GM12878 (cell line): ENCODE measurements at places on chromosomes 3 and 15. TPM values are rescaled to one million over a fixed set of nuclear protein-coding genes. Genes with fewer than 3 reads are reported as not detected.

DNA sequence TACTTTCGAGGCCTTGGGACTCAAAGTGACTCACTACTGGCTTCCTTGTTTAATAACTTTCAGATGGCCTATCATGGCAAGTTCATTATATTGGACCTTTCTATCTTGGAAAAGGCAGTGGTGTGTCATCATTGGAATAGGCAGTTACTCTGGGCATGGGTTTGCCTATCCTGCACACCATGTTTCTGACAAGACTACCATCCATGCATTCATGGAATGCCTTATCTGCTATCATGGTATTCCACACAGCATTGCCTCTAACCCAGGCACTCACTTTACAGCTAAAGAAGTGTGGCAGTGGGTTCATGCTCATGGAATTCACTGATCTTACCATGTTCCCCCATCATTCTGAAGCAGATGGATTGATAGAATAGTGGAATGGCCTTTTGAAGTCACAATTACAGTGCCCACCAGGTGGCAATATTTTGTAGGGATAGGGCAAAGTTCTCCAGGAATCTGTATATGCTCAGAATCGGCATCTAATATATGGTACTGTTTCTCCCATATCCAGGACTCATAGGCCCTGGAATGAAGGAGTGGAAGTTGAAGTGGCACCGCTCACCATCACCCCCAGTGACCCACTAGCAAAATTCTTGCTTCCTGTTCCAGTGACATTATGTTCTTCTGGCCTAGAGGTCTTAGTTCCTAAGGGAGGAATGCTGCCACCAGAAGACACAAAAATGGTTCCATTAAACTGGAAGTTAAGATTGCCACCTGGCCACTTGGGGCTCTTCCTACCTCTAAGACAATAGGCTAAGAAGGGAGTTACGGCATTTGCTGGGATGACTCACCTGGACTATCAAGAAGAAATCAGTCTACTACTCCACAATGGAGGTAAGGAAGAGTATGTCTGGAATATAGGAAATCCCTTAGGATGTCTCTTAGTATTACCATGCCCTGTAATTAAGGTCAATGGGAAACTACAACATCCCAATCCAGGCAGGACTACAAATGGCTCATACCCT, 1161.4 kb downstream of the SI start:
- no peak for DNase-seq

- DNase-seq: no peak
These were observed 41.6 kb downstream of the FBXL2 start for GRCh38 chr3:33318710-33319380.

DNA sequence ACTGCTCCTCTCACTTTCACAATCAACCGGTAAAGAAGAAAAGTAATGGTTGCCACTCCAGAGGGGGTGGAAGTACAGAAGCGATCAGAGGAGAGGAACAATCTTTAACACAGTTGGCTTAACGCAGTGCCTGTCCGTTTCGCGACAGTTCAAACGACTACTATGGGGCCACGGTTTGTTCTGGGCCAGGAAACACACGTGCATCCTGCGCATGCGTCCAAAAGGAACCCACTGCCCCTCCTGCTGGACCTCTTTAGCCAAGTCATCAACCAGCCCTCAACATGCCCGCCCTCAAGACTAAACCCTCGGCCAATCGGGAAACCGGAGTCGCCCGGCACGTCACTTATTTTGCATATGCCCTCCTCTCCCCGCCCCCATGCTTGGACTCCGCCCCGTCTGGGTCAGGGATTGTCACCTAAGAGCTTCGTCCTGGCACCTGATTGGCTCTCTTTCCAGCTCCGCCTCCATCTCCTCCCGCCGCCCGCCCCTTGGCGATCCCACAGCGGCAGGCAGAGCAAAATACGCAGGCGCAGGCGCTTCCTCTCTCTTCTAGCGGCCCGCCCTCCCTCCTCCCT, 345 bp upstream of the CDV3 start:
- DNase-seq: peak; percentile 99

GRCh38 chr3:2727610-2728318, 382.4 kb downstream of the IL5RA start:
- DNase-seq: no peak

- no peak for DNase-seq
These were observed 14.3 kb downstream of the EHD4 start for GRCh38 chr15:41958002-41958420.

DNA sequence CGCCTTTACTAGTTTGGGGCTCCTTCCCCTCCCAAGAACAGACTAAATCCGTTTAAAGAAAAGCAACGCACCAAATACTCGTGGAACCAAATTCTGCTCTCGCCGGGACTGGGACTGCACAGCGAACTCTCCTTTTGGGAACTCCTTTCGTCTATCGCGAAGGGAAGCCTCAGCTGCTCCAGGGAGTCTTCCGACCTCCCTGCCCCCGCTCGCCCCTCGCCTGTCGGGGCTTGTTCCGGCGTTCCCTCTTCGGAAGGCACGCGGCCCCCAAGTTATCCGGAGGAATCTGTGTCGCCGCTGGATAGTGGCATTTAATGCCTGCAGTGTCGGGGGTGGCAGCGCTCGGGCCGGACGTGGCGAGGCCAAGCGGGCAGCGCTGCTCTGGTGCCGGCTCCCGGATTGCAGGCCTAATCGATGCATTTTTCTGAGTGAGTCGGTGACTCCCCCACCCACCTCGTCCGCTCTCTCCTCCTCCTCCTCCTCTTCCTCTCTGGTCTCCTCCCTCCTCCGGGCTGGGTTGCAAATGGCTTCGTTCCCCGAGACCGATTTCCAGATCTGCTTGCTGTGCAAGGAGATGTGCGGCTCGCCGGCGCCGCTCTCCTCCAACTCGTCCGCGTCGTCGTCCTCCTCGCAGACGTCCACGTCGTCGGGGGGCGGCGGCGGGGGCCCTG, at the start of gene TRIM71:
TRIM71 (plus strand) TSS at position 440 of the 671 bp plus-strand sequence; CDS start at position 524, 84 bp downstream.
- DNase-seq: no peak

DNA sequence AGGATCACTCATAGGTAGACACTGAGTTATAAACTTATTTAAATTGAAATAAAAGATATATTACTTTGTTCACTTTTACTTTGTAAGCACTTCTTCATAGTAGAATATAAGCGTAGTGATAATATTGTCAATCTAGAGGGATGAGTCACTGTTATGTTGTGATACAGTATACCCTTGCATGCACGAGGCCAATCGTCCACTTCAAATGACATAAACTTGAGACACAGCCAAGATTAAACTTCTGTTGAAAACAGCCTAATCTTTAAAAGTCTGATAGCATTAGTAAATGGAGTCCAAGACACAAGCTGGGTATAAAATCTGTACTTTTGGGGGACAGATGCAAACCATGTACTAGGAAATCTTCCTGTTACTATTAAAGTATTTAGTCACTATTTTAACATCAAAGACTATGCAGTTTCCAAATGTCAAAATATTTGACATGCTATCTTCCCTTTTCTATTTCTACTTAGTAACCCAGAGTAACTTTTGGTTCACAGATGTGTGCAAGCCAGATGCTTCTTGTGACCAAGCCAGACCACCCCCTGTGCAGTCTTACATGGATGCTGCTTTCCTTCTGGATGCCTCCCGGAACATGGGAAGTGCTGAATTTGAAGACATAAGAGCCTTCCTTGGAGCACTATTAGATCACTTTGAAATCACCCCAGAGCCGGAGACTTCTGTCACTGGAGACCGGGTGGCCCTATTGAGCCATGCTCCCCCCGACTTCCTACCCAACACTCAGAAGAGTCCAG, 85.3 kb downstream of the PIK3R4 start:
- DNase-seq: no peak

DNA sequence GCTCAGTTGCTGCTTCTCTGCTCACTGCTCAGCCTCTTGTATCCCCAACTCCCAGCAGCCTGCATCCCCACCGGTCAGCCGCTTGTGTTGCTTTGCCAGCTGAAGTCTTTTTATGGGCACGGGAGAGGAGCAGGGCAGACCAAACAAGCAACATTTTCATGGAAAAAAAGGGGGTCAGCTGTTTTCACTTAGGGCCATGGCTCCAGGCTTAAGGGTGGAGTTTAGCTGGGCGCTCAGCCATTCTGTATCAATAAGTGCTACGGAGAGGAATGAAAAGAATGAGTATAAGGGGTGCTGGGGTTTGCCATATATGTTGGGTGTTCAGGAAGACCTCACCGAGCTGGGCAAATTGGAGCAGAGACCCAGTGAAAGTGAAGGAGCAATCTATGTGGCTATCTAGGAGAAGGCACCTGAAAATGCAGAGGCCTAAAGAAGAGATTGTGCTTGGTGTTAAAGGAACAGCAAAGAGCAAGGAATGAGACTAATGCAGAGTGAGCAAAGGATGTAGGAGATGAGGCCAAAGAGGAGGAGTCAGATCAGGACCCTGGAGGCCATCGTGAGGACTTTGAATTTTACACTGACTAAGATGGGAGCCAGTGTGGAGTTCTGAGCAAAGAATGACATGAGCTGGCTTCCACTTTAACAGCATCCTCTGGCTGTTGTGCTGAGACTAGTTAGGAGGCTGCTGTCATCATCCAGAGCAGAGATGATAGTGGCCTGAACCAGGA, 16.6 kb upstream of the IREB2 start:
- DNase-seq: no peak

DNA sequence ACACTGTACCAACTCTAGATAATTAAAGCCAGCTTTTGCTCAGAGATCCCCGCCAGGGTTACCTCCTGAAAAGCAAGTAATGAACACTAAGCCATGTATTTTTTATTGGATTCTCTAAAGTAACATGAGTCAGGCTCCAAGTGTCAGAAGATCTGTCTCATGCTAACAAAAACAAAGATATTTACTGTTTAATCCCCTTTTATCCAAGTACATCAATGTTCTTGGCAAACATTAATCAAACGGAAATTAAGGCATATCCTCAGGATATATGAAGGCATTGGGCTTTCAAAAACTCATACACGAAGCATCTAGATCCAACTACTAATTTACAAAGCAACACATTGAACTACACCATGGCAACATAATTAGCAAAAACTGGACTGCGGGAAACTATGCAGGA, 37.2 kb downstream of the MYO5A start:
- no peak for DNase-seq

- DNase-seq: no peak
These were observed 37.6 kb upstream of the CLDN18 start for GRCh38 chr3:137972396-137972795.

DNA sequence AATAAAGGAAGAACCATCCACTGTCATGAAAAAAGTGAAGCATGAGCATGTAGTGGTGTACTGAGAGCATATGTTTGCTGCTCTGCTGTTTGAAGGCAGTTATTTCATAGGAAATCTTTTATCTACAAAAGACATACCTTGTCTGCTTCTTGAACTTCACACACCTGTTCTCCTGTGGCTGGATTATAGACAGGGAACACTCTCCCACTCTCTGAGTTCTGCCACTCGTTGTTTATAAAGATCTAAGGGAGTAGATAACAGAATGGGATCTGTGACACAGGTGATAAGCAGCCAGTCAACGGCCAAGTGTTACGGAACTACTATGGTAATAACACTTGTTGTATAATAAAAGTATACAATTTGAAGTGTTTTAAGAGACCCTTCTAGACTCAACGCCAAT, 51.5 kb downstream of the ALDH1A2 start:
- no peak for DNase-seq

- DNase-seq: no peak
These were observed 14.5 kb downstream of the RIOX2 start for GRCh38 chr3:97957617-97958311.

GRCh38 chr3:105365391-105366325, 1.1 kb upstream of the ALCAM start:
- no peak for DNase-seq

DNA sequence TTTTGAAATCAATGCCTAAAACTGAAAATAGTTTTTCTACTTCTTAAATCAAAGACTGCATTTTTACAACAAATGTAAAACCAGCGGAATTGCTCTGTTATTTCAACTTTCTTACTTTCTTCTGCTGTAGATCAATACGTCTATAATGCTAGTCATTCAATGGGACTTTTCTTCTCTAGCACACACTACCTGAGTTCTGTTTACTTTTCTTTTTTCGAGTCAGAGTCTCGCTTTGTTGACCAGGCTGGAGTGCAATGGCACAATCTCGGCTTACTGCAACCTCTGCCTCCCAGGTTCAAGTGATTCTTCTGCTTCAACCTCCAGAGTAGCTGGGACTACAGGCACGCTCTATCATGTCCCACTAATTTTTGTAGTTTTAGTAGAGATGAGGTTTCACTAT, 40.7 kb upstream of the KIF23 start:
- DNase-seq: no peak

- DNase-seq: no peak
These were observed 27.0 kb upstream of the VILL start for GRCh38 chr3:37963635-37964034.

Gene CACNA1D
- 0.21 and 0.52 TPM in 2 replicates for polyA plus RNA-seq

Gene RARRES1
- 0.52 and 0.63 TPM in 2 replicates for polyA plus RNA-seq

Gene SH2D7
- not detected in 2 replicates for polyA plus RNA-seq
